ENCODE measurements at places on chromosomes 1 and 21.

DNA sequence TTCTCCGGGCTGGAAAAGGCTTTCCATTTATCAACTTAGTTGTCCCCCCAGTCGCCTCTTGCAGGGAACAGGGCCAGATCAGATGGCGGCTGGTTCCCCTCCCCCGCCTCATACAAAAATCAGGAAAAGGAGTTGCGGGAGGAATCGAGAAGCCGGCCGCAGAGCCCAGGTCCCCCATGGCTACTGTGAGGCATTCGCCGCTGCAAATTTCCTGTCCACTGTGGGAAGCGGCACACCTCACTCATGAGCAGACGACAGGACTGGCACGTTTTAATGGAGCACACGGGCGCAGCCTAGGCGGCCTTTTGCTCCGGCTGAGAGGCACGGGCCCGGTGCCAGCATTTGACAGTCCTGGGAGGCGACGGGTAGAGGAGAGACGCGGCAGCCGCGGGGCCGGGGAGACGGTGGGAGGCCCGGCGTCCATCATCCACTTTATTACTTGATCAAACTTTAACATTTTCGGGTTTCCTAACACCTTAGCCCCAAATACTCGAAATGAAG is 1.1 kb downstream of the GNG4 start:
- no peak for DNase-seq

DNA sequence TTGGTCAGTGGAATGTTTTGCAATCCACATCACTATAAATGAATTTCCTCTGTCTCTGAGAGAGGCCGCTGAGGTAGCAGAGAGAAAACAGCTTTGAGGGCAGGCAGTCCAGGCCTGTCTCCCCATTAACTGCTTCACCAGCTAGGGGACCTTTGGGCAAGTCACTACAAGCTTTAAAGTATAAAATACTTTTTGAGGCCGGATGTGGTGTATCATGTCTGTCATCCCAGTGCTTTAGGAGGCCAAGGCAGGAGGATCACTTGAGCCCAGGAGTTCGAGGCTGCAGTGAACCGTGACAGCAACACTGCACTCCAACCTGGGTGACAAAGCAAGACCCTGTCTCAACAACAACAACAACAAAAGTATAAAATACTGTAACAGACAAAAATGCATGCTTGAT is 6.4 kb downstream of the IL6R start:
- no peak for DNase-seq

DNA sequence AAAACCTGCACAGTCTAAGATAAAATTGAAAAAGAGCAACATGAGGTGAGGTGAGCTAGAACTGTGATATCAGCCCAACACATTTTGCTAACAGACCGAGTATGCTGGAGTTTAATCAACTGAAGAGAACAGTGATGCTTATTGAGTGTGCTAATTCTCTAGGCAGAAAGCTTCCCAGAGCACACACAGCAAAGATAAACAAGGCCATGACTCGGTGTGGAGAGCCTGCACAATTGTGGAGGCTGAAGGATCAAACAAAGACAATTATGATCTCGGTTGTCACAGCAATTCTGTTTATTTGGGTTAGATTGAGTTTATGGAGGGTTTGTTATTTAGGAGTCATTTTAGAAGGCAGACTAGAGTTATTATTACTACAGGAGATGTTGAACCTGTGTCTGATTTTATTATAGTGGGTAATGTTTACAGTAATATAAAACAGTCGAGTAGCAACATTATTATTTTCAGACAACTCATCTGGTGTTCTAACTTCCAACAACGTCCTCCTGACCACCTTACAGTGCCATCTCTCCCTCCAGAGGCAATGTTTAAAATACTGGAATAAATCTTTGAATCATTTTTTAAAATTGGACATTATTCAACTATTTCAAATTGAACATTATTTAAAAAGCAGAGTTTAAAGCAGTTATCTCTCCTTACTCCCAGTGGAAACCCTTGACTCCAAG is 40.2 kb downstream of the DPT start:
- no peak for DNase-seq

GRCh38 chr1:200896531-200897196 is 2.0 kb downstream of the INAVA start:
- no peak for DNase-seq

GRCh38 chr21:34086887-34087306 is 13.5 kb downstream of the MRPS6 start:
- no peak for DNase-seq

DNA sequence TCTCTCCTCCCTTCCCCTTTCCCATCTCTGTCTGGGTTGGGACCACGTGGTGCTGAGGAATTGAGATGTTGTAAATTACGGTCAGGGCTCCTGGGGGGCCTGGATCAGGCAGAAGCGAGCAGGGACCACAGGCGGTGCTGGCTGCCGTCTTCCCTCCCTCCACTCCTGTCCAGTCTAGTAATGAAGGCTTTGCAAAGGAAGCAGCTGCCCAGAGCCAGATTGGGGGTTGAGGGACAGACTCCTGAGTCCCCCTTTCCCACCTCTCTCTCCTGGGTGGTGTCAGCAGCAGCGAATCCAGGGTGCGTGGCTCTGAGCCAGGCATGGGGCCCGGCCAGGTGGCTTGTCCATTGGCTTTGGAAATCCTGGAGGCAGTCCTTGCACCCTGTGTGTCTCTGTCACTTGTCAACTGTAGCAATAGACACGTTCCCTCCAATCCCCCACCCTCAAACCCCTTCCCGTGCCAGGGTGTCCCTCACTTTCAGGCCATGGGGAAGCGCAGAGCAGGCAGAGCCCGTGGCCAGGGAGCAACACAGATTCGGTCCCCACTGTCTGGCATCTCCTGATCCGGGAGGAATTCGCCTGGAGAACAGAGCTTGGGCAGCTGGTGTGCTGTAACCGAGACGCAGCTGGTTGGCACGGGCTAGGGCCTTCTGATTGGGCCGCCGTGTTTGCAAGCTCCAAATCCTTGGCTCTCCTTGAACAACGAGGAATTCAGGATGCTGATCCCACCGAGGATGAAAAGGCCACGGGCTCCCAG is 64.8 kb upstream of the WNT4 start:
- no peak for DNase-seq

DNA sequence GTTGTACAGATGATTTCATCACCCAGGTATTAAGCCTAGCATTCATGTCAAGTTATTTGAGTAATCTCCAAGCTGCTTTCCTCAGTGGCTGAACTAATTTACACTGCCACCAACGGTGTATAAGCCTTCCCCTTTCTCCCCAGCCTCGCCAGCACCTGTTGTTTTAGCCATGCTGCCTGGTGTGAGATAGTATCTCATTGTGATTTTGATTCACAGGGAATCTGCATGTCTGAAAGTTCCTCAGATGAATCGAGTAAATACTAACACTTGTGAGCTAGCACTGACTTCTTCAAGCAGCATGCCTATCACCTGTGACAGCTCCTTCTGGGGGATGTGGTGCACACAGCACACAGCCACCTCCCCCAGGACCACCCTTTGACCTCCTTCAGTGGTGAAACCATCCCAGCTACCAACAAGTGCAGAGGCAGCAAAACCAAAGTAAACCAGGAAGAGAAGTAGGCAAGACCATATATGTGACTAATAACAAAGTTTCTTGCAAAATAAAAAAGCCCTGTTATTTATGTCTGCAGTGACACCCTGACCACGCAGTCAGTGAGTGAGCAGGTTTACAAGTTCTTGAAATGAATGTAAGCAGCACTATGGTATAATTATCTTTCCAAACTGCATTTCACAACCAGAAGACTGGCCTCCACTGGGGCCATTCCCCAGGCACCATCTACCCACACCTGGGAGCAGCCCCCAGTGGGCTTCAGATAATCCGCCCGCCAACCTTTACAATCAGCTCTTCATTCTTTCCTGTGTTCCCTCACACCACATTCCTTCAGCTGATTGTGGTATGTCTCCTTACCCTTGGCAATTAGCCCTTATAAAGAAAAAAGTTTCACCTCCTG is 173.8 kb downstream of the ETS2 start:
- no peak for DNase-seq

DNA sequence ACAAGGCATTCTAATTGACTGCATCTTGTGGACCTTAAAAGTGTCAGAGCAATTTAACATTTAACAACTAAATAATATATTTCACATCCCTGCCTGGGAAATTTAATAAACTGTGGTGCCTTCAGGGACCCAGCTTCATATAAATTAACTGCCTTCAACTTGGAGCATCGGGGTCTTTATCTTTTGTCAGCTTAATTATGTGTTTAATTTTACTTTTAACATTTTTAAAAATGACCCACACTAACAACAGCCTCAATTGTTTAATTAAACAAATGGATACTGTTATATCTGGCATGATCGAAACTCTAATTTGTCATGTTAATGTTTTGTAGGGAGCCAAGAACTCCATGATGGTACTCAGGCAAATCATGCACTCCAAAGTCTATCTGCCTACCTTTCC is 389.3 kb upstream of the BEND5 start:
- DNase-seq: no peak

GRCh38 chr1:15288173-15288926 is 41.3 kb downstream of the FHAD1 start:
- DNase-seq: no peak

DNA sequence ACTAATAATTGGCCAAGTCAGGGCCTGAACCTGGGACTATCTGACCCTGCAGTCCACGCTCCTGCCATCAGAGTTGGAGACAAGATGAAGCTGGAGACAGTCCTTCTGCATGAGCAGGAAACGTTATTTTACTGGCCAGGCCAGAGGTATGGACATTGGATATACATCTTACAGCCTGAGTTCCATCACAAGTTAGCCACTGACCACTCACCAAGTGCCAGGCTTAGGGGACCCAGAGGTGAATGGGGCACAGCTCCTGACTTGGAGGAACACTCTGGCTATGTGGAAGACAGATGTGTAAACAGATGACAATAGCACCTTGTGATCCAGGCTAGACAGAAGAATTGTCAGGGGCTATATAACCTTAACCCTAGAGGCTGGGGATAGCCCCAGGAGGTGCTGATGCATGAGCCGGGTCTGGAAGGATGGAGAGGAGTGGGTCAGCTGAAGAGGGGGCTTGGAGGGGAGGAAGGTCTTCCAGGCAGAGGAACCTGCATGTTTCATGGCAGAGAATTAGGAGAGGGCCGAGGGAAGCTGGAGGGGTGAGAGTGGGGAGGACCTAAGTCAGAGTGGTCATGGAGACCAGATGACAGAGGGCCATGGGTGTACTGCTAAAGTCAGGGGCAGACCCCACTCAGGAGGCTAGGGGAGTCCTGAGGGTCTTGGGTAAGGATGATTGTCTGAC is 52.5 kb upstream of the DMRTB1 start:
- no peak for DNase-seq

DNA sequence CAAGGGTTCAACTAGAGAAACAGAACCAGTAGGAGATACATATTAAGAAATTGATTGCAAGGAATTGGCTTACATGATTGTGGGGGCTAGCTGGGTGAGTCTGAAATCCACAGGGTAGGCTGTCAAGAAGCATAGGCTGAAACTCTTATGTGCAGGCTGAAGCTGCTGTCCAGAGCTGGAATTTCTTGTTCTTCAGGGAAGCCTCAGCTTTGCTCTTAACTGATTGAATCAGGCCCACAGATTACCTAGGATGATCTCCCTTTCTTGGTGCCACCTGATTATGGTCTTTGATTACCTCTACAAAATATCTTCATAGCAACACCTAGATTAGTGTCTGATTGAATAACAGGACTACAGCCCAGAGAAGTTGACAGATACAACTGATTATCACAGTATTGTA is 22.5 kb upstream of the FRRS1 start:
- no peak for DNase-seq

DNA sequence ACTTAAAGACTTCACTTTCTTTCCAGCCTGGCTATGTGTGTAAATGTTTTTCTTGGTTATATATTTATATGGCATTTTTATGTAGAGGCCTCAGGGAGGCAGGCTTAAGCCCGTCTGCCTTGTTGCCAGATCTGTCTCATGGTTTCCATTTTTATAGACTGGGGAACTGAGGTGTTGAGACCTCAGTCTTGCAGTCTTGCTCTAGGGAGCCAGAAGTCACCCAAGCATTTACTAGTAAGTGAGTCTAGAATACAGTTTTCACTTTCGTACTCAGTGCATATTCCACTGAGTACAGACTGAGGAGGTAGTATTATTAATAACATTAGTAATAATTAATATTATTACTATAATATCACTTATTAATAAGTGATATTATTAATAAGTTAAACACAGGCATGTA is 161.4 kb downstream of the UCK2 start:
- DNase-seq: no peak

DNA sequence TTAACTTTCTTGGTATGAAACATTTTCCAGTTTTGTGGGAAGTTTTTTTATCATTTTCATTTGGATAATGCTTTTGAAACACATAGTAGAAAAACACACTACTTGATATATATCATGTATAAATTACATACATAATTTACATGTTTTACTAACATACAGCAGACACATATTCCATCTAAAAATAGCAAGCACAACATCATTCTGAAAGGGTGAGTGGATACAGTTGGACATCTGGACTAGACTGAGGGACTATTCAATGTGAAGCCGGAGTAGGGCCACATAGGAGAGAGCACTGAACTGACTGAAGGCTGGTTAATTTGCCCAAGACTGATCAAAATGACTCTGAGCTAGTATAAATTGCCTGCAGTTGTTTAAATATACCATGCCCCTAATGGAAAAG is 11.7 kb downstream of the CDKN2C start:
- no peak for DNase-seq

- no peak for DNase-seq
Observed at GRCh38 chr1:58035523-58035922, 511.0 kb downstream of the OMA1 start.

- DNase-seq: no peak
Observed at GRCh38 chr1:78156805-78157521, 111.2 kb downstream of the GIPC2 start.

GRCh38 chr1:43549921-43550597 is 19.4 kb downstream of the PTPRF start:
- DNase-seq: no peak

DNA sequence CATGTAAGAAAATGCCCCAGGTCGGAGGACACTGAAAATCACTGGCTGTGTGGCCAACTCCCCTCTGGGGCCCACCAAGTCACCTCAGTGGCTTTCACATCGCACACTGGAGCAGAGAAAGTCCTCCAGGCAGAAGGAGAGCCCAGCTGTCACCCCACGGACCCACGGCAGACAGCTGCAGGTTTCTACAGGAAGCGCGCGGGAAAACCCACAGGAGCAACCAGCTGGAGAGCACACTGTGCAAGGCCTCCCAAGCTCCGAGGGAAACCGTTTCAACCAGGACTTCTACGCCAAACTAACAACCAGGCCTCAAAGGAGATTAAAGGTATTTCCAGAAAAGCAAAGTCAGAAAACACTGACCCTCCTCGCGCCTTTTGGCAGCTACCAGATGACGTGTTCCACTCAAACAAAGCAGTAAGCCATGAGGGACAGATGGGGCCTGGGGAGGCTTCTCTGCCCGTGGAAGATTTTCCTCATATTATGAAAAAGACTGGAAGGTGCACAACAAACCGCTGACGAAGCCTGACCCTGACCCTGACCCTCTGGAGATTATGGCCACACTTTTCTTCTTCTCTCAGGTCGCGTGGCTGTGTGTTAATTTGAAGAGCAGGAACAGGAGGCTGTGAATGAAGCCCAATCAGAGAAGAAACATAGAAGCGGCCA is 21.0 kb downstream of the WDR4 start:
- DNase-seq: no peak

DNA sequence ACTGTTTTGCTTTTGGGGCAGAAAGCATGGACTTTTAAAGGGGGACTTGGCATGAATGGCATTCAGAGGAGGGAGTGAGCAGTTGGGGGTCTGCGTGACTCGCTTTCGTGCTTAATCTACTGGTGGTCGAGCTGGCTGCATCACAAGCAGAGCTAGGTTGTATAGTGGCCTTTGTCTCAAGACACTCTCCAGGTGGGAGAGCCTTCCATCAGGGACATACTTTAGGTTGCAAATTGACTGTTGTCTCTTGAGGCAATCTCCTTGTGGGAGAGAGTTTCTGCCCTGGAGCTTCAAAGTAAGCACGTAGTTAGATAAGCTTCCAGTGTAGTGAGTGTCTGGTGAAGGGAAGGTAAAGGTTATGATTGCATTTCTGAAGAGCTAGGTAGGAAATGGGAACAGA is 93.9 kb downstream of the C1orf21 start:
- no peak for DNase-seq

Data from stimulated activated CD8-positive, alpha-beta memory T cell treated with anti-CD3 and anti-CD28 coated beads, Interleukin-7, amount 100 ng/mL, for 1 hour (primary cell).